A549 (cell line): ENCODE measurements at places on chromosomes 4 and X.

DNA sequence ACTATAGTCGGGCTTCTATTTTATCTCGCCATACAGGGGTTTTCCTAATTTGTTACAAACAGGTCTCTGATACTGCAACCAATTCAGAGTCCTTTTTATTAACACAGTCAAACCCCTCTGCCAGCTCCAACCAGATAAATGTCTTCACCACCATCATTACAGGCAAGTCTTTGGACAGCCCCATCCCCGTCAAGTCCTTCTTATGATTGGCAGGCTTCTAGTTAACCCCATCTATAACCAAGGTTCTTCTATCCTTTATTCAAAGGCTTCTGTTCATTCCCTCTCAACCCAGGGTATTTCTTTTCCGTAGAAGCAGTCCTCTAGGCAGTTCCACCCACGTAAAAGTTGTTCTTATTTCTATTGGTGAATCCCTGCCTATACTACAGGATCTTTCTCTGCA lies 29.9 kb upstream of the FOXR2 start:
- no peak for DNase-seq

GRCh38 chr4:4603592-4603991 lies 61.7 kb upstream of the STX18 start:
- no peak for DNase-seq

GRCh38 chrX:16826207-16826606 lies 39.9 kb downstream of the TXLNG start:
- peak; percentile 41 for DNase-seq

DNA sequence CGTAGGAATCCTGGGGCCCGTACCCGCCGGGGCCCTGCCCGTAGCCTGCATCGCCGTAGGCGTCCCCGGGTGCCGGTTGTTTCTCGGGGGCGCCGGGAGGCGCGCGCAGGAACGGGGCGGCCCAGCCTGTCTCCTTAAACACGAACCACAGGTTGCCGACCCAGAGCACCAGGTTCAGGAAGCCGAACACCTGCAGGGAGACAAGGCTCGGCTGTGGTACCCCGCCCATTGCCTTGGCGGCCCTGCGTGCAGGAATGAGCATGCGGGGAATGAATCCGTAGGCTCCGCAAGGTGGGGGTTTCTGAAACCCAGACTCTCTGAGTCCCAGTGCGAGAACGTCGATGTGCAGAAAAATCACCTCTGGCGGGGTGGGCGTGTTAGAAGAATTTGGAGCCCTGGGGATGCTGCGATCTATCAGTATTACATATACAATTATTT lies 5.4 kb upstream of the PRICKLE3 start:
- no peak for DNase-seq

GRCh38 chr4:163200727-163201349 lies 34.1 kb upstream of the NAF1 start:
- no peak for DNase-seq

- no peak for DNase-seq
Measured at GRCh38 chr4:184937745-184938144, 80.5 kb upstream of the HELT start.

DNA sequence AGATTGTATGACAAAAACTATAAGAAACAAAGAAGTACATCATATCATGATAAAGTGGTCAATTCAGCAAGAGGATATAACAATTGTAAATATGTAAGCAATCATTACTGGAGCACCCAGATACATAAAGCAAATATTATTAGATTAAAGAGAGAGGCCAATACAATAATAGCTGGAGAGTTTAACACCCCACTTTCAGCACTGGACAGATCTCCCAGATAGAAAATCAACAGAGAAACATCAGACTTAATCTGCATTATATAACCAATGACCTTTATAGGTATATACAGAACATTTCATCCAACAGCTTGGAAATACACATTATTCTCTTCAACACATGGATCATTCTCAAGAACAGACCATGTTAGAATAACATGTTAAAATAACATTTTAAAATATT lies 128.4 kb downstream of the SPOCK3 start:
- no peak for DNase-seq

GRCh38 chrX:56833626-56834025 lies 104.6 kb downstream of the NBDY start:
- no peak for DNase-seq

DNA sequence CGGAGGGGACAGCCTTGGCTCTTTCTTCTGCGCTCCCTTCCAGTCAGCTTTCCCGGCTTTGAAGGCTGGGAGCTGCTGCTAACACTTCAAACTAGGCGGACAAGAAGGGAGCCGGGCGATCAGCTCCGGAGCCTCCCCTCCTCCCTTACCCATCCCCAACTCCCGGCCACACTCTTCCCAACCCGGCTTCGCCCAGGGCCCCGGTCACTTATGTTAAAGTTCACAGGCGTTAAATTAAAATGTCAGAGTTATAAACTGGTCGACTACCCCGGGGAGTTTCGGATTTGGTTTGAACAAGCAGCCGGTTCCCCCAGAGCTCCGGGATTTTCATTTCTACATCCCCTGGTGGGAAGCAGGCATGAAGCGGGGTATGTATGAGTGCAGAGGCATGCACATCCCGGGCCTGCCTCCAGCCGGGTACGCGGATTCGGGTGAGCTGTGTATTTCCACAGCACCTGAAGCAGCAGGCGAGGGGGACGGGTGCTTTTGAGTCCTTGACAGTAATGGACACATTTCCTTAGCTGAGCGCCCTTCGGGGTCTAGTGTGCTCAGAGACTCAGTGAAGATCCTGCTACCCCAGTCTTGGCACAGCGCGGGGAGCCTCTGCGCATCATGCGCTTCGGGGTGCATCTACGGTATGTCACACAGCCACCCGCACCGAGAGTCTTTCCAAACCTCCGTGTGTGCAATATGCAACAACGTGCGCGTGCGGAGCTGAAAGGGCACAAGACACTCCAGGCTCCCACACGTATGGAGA lies 880 bp downstream of the UNC5C start:
- DNase-seq, result no peak

DNA sequence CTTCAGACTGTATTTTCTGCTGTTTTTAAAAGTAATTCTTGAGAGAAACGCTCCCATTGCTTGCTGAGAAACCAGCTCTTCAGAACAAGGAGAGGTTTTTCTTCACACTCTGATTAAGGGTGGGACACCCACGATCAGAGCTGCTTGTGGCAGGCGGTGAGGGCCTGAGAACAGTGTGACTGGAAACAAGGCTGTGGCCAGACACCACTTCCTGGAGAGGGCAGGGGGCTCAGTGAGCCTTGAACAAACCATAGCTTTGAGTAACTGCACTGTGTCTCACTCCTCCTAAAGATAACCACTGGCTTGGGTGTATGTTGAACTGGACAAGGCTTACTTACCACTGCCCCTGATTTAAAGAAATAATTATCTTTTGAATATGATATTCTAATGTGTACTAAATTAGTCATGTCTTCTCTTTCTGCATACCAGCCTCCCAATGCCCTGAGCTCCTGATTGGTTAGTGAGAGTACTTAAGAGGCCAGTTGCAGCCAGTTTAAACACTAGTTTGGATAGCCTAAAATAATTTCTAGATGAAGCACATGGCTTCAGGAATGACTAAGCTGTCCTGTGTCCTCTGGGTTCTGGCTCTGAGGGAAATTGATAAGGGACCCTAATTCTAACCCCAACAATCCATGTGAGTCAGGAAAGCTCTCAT lies 3.7 kb upstream of the GPR82 start:
- no peak for DNase-seq

DNA sequence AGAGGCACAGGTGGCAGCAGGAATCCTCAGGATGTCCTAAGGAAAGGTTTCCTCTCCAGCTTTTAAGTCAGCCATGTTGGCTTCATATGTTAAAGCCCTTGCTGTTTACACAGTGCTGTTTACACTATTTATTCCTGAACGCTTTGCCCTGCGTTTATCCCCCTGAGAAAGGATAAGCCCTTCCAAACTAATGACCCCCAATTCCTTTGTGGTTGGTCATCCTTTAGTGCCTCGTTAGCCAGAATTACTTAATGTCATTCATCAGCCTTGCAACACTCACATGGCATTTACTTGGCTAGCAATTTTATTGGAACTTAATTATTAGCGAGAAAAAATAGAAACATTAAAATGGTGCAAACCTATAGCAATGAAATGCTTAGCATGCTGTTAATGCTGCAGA lies 23.8 kb downstream of the VCX2 start:
- no peak for DNase-seq

GRCh38 chrX:149286940-149287349 lies 218.2 kb downstream of the IDS start:
- DNase-seq, result peak; percentile 38

DNA sequence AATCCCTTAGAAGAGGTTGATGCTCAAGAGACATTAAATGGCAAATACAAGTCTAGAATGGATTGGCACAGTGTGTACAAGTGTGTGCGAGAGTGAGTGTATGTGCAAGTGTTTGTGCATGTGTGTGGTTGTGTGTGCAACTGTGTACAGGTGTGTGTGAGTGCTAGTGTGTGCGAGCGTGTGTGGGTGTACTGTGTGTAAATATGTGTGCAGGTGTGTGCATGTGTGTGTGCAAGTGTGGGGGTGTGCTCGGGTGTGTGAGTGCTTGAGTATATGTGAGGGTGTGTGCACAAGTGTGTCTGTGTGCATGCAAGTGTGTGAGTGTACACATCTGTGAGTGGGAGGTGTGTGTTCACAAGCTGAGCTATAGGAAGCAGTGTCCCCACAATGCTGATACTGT lies 5.9 kb downstream of the TREX2 start:
- no peak for DNase-seq

- no peak for DNase-seq
Measured at GRCh38 chrX:8237718-8238117, 66.7 kb upstream of the VCX2 start.

DNA sequence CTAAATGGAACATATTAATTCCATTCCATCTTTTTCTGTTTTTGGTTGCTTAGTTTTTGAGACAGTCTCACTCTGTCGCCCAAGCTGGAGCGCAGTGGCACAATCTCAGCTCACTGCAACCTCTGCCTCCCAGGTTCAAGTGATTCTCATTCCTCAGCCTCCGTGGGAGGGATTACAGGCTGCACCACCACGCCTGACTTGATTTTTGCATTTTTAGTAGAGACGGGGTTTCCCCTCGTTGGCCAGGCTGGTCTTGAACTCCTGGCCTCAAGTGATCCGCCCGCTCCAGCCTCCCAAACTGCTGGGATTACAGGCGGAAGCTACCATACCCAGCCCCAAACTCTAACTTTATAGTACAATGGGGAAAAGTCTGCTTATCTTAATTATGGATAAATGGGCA lies 11.2 kb downstream of the HNRNPD start:
- DNase-seq, result no peak

- no peak for DNase-seq
Measured at GRCh38 chr4:76620723-76621468, 185.9 kb downstream of the SHROOM3 start.

DNA sequence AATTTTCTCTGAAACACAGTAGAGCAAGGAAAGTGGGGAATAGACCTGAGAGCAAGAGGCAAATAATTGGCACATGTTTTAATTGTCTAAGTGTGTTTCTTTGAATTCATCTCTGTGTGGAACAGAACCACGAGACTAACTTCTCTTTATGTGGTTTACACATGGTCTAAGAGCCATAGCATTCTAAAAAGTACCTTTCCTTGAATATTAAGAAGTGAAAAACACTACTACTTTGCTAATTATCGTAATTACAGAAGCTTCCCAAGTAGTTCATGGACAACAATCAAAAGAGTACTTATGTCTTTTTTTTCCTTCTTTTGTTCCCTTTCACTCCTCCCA lies 2.9 kb upstream of the CYBB start:
- no peak for DNase-seq

GRCh38 chr4:175622887-175623286 lies 189.2 kb downstream of the GPM6A start:
- no peak for DNase-seq

DNA sequence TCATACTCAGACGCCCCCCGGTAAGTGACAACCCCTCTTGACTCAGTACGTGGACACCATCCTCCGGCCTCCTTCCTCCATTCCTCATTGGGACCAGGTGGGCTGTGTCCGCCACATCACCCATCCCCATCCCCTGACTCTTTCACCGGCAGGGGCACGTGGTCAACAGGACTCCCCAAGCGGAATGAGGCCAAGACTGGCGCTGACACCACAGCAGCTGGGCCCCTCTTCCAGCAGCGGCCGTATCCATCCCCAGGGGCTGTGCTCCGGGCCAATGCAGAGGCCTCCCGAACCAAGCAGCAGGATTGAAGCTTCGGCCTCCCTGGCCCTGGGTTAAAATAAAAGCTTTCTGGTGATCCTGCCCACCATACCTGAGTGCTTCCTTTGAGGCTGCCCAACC lies 5.0 kb downstream of the PQBP1 start:
- DNase-seq, result no peak

DNA sequence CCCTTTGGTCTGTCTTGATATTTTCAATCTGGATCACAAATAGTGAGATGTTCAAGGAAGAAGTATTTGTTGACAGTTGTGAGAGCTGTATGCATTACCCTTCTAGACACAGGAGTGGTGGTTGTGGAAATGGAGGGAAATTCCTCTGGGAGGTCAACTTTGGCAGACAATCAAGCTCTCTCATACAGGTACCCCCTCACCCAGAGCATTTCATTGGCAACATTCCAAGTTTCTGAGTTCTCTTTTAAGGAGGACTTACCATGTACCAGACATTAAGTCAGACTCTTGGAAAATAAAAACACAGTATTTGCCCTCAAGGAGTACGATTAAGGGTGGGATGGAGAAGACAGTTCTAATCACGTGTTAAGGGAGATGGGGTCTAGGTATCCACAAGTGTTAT lies 45.3 kb downstream of the KLHL15 start:
- no peak for DNase-seq

DNA sequence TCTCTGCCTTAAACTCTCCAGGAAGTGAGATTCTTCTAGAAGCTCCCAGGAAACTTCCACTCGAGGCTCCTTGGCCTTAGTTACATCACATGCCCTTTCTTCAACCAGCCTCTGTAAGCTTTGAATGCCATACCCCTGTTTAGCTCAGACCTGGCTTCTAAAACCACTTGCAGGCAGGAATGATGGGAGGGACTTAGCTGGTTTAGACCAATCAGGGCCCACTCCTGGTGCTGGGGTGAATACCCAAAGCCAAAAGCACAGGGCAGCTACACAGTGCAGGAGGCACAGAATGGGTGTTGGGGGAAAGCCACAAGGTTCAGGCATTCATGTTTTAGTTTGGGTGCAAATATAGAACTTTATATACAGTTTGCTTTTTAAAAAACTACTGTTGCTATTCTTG lies 296.2 kb downstream of the FRMPD4 start:
- no peak for DNase-seq

GRCh38 chrX:101395789-101396188 lies 5.0 kb downstream of the RPL36A start:
- no peak for DNase-seq

DNA sequence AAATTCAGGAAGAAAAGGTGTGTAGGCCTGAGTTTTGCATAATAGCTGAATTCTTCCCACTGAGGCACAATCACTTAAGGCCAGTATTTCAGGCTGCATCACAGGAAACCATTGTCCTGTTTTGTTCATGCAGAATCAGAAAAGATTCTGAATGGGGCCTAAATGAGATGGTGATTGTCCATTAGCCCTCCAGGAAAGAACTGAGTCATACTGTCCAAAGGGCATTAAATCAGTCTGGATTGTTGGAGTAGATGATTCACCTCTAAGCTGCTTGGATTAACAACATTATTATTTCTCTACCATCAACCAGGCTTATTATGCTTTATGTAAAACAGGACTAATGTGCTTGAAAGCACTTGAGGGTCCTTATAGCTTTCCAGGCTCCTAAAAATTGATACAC lies 36.2 kb downstream of the CT47B1 start:
- DNase-seq, result peak; percentile 5

- no peak for DNase-seq
Measured at GRCh38 chrX:31397119-31397518, 325.3 kb upstream of the FTHL17 start.

GRCh38 chrX:68462653-68463052 lies 29.4 kb upstream of the OPHN1 start:
- no peak for DNase-seq

GRCh38 chr4:164935363-164935762 lies 42.1 kb downstream of the TRIM61 start:
- no peak for DNase-seq
